ENCODE measurements at places on chromosomes 1 and 21. TPM values are rescaled to one million over a fixed set of nuclear protein-coding genes. Genes with fewer than 3 reads are reported as not detected.

GRCh38 chr1:148353461-148354283 is 129.4 kb downstream of the PPIAL4G start:
- DNase-seq, result peak; percentile 72

WNT2B gene
- 1.1 TPM for total RNA-seq

- DNase-seq, result no peak
Observed at GRCh38 chr1:210003501-210003900, 65.5 kb downstream of the SYT14 start.

GRCh38 chr1:99062192-99062591 is 57.5 kb upstream of the PLPPR5 start:
- DNase-seq, result no peak

- DNase-seq, result no peak
Observed at GRCh38 chr1:244665771-244666217, 12.9 kb downstream of the DESI2 start.

DNA sequence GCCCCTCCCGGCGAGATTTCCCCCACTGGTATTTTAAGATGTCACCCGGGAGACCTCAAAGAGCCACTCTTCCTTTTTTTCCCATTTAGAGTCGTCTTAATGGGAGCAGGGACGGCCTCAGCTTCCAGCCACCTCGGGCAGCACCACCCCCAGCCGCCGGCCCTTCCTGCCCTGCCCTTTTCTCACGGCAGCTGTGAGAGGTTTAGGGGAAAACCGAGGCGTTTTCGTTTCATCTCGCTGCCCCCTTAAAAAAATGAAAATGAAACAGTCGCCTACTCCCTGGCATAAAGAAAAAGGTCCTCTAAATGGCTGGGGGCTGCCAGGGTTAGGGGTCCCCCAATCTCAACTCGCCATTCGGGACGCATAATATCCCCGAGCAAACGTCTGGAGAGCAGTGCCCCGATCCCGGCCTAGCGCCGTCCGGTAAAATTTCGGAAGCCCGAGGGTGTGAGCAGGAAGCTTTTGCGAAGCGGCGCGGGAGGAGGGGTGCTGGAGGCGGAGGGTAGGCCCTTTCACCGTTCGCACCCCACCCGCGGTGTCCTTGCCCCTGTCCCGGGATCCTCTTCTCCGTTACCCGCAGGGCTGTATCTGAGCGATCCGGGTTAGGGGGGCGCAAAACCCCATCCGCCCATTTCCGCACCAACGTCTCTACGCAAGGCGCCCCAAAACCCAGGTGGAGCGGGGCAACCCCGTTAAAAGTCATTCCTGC is 1.2 kb downstream of the RUNX3 start:
- DNase-seq, result no peak

DNA sequence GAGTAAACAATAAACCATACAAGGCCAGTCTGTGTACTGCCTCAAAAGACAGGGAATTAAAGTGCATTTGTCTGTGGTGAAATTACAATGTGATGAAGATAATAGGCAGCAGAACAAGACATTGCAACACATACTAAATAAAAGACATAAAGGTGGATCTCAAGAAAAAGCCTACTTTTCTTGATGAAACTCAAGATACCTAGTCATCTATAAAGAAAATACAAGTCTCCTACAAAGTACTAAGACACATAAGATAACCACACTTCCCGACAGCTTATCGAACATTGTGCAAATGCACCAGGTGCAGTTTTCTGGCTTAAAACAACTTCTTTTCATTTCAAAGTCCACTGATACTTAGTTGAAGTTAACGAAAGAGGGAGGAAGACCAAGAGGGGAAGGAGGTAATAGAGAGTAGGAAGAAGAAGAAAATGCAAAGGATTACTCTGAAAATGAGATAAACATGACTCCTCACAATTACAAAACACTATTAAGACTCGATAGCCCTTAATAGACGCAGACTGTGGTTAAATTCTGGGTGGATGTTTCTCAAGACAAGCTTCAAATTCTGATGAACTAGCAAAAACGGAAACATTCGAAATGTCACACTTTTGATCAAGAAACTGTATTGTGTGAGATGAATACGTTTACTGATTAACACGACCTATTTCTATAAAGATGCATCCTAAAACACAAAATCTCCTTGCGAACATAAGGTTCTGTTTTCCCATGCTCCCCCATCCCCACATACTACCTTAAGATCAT is 2.0 kb downstream of the HNRNPR start:
- DNase-seq, result no peak
